Activated CD4-positive, alpha-beta T cell treated with anti-CD3 and anti-CD28 coated beads, Interleukin-2, amount 10 ng/mL, durations not matched to agents 7 days and 5 days (primary cell): ENCODE measurements at places on chromosomes 3 and 15. TPM values are rescaled to one million over a fixed set of nuclear protein-coding genes. Genes with fewer than 3 reads are reported as not detected.

DNA sequence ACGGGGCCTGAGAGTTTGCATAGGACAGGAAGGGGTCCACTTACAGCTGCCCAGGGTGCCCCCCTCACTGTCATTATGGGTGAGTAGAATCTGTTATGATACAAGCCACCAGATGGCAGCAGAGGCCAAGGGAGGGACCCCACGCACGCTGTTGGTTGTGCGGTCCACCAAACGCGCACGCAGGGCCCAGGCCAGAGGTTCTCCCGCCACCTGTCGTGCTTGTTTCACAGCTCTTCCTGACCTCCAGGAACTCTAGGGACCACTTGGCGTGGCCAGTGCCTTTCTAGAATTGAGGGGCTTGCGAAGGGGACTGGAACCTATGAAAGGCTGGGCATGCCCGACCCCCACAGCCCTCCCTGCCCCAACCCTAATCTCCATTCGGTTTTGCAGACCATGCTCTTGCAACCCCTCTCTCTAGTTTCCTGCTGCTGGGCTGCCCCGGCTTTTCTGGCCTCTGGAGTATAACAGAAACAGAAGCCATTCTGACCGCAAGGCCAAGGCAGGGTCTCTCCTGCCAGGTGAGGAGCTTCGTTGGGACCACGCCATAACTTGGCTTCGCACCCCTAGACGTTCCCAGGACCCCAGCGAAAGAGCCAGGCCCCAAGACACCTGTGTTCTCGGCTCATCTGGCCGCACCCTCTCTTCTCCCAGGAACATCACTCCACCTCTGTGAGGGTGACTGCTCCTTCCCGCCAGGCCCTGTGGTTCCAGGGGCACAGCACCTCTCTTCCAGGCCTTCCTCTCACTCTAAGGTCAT is 46.0 kb downstream of the ALDH1L1 start:
- H3K4me1 ChIP-seq = no peaks in the 10 kb centered on the region
- H3K36me3 ChIP-seq = no peaks in the 10 kb centered on the region
- H3K4me3 ChIP-seq = no peak overlapping the region
- no peak overlapping the region for H3K27ac ChIP-seq

- no peaks in the 10 kb centered on the region for H3K36me3 ChIP-seq
- H3K27me3 ChIP-seq = peaks cover 8% of the 10 kb centered on the region
- H3K4me3 ChIP-seq = no peak overlapping the region
- no peak overlapping the region for H3K27ac ChIP-seq
Observed at GRCh38 chr3:120492103-120492502, 41.3 kb upstream of the FSTL1 start.

GRCh38 chr3:105959851-105960250 is 91.0 kb upstream of the CBLB start:
- H3K27ac ChIP-seq = no peak overlapping the region
- no peak overlapping the region for H3K4me3 ChIP-seq
- no peak for DNase-seq
- no peaks in the 10 kb centered on the region for H3K27me3 ChIP-seq

DNA sequence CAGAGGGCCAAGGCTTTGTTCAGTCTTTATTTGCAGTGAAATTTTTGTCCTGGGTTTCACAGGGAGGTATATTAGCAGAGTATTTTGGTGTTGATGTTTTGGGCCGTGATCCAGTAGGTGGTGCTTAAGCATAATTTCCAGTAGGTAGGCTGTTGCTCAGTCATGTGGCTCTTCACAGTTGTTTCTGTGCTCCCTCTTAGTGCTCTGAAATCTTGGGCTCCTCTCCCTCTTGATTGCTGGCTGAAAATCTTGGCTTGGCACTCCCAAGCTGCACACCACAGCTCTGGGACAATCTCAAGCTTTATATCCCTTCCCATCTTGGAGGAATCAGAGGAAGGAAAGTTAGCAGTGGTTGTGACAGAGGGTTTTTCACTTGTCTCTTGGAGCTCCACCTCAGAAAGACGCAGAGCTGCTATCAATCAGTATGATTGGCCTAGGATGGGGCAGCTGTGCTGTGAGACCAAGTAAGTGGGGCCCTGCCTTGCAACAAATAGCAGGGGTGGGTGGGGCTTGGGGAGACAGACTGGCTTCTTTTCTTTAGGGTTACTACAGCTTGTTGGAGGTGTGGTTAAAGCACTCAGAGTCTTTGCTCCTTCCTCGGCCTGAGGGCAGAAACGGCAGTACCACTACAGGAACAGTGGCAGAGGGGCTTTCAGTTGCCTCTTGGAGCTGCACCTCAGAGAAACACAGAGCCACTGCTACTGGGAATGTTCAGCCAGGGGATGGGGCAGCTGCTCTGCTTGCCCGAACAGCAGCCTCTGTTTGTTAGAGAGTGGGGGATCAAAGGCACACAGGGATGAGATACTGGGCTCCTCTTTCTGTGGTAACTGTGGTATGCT is 627.0 kb downstream of the SI start:
- H3K4me3 ChIP-seq = no peak overlapping the region
- DNase-seq = no peak

GRCh38 chr15:96353930-96354730 is 23.6 kb downstream of the NR2F2 start:
- H3K36me3 ChIP-seq = peaks cover 2% of the 10 kb centered on the region
- H3K4me3 ChIP-seq = no peak overlapping the region
- no peak for DNase-seq

DNA sequence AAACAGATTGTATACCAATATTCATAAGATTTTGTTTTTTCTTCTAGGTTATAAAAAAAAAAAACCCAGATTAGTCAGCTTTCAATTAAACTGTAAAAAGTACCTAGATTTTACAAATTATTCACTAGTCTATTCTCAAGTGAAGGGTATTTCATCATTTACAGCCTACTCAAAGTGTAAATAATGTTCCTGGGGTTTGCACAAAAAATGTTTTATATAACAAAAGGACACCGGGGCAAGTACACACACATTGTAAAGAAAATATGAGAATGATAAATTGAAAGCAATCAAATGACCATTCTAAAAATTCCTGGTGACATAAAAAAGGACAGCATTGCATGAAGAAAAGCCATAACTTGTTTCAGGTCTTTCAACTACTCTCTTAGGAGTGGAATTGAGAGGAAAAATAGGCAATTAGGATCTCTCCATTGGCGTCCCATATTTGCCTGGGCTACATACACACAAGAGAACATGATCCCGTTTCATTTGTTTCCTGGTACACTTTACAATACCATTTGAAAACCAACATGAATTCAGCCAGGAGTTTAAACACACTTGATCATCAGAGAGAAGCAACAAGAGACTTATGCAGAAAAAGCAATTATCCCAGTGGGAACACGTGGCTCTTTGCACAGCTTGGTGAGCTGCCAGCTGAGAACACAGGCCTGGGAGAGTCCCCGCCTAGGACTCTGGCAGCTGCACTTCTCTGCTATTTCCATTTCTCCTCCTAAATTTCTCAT is 1039.2 kb downstream of the ROBO1 start:
- no peaks in the 10 kb centered on the region for H3K4me1 ChIP-seq
- H3K4me3 ChIP-seq = no peak overlapping the region
- H3K27me3 ChIP-seq = no peaks in the 10 kb centered on the region
- H3K27ac ChIP-seq = no peak overlapping the region
- no peak for DNase-seq

The FBXW12 gene
- not detected for total RNA-seq

The LMLN gene
- 3.1 TPM for total RNA-seq

The CHRNB4 gene
- not detected for total RNA-seq

The WDR49 gene
- 0.40 TPM for total RNA-seq
